ENCODE measurements at places on chromosomes 2 and 18.

GRCh38 chr18:48222118-48222517 lies 187.1 kb downstream of the ZBTB7C start:
- DNase-seq, result no peak

GRCh38 chr18:67875944-67876343 lies 359.4 kb upstream of the DSEL start:
- DNase-seq, result no peak

DNA sequence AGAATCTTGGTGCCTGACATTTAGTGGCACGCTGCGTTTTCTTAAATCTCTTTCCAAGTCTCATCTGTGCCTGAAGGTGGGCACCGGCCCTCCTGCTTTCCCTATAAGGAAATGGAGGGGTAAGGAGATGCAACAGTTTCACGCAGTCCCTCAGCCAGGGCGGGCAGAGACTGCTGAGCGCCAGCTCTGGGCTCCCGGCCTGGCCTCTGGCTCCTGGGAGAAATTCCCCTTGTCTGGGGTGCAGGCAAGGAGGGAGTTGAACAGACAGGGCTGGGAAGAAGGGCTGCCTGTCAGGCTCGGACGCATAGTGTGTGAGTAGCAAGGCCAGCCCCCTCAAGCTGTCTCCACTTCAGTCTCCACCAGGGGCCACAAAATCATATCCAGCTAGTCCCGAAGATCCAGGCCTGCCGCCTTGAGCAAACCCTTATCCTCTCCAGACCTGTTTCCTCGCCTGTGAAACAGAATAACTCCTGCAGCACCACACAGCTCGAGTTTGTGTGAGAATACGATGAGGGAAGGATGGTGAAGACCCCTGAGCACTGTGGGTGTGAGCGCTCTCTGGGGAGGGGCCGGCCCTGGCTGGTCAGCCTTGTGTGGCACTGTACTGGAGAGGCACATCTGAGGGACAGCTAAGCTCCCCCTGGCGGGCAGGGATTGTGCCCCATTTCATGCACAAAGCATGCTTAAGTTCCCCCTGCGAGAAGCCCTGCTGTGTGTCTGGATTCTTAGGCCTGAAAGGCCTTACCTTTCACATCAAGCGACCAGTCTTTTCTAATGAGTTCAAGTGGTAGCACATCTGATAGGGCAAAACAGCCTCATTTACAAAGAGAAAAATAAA lies 33.8 kb downstream of the SDC1 start:
- no peak for DNase-seq

GRCh38 chr18:24130494-24130893 lies 8.4 kb upstream of the CABYR start:
- no peak for DNase-seq

DNA sequence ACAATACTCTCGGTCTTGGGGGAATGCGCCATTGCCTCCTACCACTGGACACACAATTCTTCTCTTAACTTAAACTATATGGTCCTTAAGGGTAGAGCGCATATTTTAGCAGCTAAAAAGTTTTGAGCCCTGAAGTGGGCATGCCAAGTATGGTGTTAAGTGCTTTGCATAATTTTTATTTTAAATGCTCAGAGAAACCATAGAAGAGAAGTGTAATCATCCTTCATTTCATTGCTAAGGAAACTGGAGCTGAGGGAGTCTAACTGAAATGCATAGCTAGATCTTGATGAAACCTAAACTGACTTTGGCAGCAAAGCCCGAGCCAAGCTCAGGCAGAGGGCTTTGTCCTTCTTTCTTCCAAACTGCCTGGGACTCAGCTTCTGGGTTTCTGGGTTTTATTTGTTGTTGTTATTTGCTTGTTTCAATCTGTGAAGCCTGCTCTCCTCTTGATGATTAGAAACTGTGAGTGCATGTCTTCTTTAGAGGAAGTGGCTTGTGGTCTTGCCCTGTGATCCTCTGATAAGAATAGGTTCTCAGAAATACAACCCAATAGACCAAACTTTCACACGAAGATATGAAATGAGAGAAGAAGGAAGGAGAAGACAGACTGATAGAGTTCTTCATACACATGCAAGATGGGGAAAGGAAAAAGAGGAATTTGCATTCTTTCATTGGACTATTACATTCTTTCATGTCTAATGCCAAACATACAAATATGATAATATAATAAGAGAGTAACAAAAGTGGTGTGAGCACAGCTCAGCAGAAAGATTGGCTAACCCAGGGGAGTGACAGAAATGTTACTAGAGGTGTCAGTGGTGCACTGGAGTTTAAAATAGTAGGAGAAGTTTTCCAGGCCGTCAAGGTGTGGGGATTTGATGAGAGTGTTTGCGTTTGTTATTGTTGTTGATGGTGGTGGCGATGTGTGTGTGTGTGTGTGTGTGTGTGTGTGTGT lies 7.5 kb upstream of the RNF144A start:
- DNase-seq, result peak; percentile 28

- no peak for DNase-seq
These were observed 23.1 kb upstream of the DSG3 start for GRCh38 chr18:31424383-31424988.

- DNase-seq, result no peak
These were observed 9.6 kb downstream of the CNGA3 start for GRCh38 chr2:98355881-98356280.

DNA sequence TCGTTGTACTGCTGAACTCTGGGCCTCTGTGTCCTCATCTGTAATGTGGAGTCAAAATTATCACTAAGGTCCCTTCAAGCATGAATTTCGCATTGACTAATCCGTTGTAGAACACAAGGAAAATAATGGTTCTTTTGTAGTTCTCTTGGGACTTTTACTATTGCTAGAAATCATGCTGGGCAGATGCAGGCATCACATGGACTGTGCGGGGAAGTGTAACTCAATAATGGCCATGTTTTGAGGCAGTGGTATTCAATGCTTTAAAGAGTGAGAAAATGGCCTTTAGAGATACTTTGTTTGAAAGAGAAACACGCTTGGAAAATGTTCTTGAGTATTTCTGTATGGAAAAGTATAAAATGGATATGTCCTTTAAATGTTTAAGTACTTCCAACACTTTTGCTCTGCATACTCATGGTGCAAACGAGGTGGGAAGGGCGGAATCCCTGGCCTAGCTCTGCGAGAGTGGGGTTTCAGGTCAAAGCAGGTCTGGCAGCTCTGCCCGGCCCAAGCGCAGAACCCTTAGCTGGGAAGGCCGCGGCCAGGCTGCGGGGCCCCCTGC lies 117.3 kb upstream of the MSTN start:
- no peak for DNase-seq

GRCh38 chr2:211367711-211368110 lies 811.3 kb downstream of the CPS1 start:
- no peak for DNase-seq

DNA sequence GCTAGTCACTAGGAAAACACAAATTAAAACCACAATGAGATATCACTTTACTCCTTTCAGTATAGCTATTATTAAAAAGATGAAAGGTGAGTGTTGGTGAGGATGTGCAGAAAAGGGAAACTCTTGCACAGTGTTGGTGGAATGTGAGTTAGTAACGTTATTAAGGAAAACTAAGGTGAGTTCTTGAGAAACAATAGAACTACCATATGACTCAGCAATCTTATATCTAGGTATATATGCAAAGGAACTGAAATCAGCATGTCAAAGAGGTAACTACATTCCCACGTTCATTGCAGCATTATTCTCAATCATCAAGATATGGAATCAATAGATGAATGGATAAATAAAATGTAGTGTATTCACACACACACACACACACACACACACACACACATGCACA lies 117.3 kb upstream of the HNMT start:
- no peak for DNase-seq

DNA sequence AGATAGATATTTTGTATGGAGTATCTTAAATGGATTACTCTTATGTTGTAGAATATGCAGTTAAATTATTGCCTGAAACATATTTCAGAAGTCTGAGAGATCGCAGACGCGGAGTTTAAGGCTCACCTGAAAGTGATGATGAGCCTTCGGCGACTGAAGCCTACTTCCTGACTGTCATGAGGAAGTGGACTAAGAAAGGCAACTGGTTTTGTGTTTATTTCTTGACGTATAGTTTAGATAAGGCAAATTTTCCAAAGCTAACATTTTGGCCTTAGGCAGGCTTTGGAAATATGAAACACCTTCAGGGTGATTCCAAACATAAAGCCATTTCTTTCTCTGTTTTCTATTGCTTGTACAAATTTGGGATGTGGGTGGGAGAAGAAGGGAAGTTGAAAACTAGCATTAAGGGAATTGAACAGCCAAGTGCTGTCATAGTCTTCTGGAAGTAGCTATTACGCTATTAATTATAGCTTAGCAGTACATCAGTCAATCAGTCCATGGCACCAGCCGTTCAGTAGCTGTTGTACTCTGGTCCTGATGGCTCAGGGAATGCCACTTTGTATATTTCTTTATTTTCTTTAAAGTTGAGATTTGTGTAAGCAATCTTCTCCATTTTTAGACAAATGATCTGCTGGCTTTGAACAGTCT lies 1.5 kb downstream of the GRHL1 start:
- DNase-seq, result no peak

GRCh38 chr2:36516136-36516870 lies 81.7 kb downstream of the FEZ2 start:
- no peak for DNase-seq

GRCh38 chr2:33616873-33617272 lies 17.8 kb upstream of the FAM98A start:
- DNase-seq, result no peak

- DNase-seq, result no peak
These were observed 1.2 kb downstream of the PTPN4 start for GRCh38 chr2:119760956-119761275.

DNA sequence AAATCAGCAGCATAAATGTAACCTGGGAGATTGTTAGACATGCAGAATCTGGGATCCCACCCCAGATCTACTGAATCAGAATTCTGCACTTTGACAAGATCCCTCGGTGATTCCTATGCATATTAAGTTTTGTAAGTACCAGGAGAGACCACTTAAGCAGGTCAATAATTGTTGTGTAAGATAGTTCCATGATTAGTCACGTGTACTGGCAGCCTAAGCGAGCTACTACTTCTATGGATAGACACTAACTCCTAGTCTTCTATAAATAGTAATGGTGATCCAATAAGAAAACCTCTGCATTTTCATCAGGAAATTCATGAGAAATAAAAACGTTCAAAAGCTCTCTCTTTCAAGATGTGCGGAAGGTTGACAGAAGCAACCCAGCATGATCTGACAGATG lies 988.2 kb upstream of the CHAC2 start:
- DNase-seq, result no peak

GRCh38 chr18:55386545-55386944 lies 201.4 kb downstream of the TCF4 start:
- DNase-seq, result no peak

DNA sequence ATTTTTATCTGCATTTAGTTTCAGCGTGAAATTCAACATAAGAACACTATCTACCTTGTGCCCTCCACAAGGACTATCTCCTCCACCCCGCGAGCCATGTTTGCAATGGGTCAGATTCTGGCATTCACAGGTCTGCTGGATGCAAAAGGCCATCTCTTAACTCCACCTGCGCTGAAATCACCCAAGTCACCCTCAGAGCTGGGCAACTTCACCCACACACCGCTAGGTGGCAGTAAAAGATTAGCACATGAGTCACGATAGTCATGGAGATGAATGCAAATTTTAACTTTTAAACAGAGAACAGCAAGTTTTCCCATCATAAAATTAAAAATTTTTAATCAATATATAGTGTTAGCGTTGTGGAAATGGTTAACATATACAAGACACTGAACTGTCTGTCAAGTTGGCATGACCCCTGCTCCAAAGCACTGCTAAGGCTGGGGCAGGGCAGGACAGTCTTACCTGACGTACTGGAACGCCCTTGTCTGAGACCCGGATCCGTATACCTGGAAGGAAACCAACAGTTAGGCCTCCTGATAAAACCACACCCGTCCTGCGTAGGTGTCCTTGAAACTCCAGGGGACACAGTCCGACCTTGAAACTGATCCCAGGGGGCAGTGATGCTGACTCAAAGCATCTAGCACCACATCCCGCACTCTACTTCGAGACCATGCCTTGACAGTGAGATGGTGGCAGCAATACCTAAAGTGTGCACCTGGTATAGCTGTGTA lies 89.6 kb downstream of the UXS1 start:
- DNase-seq, result peak; percentile 49

GRCh38 chr2:164644036-164644700 lies 22.9 kb upstream of the GRB14 start:
- DNase-seq, result no peak

- DNase-seq, result no peak
These were observed 376.1 kb downstream of the XIRP2 start for GRCh38 chr2:167264380-167264779.

- DNase-seq, result no peak
These were observed 143.5 kb upstream of the LMAN1 start for GRCh38 chr18:59502274-59503175.

DNA sequence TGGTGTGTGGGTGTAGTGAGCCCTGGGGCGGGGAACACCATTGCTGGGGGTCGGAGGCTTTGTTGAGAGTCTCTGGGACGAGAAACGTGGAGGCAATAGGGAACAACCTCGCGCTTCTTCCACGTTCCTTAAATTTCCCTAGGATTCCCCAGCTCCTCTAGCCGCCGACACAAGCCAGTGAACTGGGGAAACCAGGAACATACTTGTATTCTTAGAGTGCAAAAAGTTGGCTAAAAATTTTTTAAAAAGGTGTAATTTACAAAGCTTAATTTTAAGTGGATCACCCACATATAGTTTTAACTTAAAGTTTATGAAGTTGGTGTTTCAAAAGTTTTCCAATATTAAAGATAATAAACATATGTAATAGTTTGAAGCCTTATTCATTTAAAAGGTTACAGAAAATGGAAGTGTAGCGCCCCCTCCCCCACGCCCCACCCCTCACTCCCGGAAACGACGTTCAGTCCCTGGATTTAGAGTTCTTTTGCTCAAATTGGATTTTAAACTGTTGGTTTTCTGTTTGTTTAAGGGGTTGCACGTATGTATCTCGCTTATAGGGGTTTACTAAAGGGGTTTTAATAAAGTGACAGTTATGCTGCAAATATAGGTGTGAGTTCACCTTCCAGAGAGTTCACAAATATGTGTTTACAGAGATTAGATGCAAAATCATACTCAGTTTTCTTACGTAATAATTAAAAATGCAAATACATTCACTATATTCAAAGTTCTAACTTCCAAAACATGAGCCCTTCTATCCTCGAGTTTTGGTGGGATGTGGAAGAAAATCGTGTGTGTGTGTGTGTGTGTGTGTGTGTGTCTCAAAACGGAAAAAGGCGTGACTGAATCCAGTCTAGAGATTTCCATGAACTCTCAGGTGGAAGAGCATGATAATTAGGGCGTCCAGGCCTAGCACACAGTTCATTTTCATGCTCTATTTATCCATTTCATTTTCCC lies 872 bp downstream of the DSG2 start:
- DNase-seq, result no peak

DNA sequence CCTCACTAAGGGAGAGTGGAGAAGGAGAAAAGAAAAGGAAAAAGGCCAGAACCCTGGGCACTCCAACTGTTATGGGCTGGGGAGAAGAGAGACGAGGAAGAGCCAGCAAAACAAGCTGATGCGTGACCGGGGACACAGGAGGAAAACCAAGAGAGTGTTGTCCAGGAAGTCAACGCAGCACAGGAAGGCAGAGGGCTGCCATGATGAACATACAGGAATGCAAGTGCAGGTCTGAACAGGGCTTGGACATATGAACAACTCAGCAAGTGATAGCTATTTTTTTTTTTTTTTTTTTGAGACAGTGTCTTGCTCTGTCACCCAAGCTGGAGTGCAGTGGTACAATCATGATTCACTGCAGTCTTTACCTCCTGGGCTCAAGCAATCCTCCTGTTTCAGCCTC lies 28.4 kb downstream of the SIX3 start:
- no peak for DNase-seq

GRCh38 chr2:45862843-45863242 lies 211.4 kb downstream of the PRKCE start:
- DNase-seq, result no peak
